ENCODE measurements at places on chromosomes 3 and 15.

- no peak for DNase-seq
Measured at GRCh38 chr15:41408234-41408641, 5.9 kb upstream of the NDUFAF1 start.

DNA sequence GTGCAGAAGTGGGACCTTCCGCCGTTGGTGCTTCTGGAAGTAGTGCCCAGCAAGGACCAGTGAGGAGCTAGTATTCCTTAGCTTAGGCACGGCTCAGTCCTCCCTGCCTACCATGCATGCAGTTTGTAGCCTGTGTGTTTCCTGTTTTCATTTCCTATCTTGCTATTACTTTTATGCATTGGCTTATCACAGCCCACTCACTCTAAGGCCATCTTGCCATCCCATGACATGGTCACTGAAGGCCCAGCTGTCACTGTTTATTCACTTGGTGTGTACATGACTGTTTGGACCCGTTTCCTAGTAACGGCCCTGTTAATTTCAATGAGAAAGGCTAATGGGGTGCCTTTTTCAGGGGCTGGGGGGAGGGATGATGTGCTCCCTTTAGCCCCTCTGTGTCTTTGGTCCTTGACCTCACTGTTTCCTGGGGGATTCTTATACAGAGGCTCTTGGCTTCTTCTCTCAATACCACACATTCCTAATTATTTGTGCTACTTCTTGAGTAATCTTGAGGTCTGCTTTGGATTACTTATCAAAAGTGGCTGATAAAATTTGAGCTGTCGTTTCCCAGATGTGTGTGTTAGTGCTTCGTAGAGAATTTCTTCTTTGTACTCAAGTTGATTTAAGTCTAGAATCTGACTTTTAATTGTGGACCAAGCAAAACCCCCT lies 24.5 kb upstream of the TRAK1 start:
- DNase-seq: no peak

- no peak for DNase-seq
Measured at GRCh38 chr3:189771842-189772450, 140.8 kb downstream of the TP63 start.

GRCh38 chr3:5096336-5097008 lies 25.6 kb upstream of the ARL8B start:
- no peak for DNase-seq

- DNase-seq: peak; percentile 30
Measured at GRCh38 chr3:31092748-31093589, 198.5 kb upstream of the GADL1 start.

DNA sequence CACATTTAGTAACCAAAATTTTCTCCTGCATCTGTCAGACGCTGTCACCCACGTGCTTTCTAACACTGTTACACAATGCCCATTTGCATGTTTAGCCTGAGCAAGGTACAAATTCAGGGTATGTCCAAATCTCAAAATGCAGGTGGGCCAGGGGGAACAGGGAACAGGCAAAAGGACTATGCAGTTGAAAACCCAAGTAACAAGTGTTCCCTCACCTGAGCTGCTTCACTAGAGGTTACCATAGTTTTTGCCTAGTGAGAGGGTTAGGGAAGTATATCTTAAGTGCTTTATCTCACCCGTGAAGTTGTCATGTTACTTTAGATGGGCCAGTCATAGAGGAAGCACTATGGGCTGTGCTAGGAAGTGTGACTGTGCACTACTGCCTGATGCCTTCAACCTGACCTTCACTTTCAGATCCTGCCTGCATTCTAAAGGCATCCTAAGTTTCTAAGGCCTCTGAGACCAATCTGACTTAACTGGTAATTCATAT lies 6.0 kb upstream of the TMEM87A start:
- DNase-seq: no peak

- DNase-seq: no peak
Measured at GRCh38 chr3:4739289-4740236, 239.7 kb upstream of the BHLHE40 start.

GRCh38 chr15:31230630-31231485 lies 95.8 kb upstream of the KLF13 start:
- no peak for DNase-seq

DNA sequence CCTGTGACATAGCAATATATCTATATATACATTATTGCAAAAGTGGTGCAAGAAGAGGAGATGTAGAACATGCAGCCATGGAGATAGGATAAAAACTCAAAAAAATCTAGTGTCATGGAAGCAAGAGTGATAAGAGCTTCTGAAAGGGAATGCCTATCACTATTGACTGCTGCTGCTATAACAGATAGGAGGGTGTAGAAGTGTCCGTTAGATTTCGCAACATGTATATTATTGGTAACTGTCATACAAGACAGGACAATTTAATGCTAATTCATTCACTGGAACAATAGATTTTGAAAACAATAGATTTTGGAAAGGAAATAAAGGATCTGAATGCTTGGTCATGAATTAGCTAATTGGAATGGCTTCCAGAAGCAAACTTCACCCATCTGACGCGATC lies 224.5 kb downstream of the ZNF385D start:
- no peak for DNase-seq

GRCh38 chr15:70447928-70448698 lies 315.2 kb downstream of the UACA start:
- DNase-seq: no peak

DNA sequence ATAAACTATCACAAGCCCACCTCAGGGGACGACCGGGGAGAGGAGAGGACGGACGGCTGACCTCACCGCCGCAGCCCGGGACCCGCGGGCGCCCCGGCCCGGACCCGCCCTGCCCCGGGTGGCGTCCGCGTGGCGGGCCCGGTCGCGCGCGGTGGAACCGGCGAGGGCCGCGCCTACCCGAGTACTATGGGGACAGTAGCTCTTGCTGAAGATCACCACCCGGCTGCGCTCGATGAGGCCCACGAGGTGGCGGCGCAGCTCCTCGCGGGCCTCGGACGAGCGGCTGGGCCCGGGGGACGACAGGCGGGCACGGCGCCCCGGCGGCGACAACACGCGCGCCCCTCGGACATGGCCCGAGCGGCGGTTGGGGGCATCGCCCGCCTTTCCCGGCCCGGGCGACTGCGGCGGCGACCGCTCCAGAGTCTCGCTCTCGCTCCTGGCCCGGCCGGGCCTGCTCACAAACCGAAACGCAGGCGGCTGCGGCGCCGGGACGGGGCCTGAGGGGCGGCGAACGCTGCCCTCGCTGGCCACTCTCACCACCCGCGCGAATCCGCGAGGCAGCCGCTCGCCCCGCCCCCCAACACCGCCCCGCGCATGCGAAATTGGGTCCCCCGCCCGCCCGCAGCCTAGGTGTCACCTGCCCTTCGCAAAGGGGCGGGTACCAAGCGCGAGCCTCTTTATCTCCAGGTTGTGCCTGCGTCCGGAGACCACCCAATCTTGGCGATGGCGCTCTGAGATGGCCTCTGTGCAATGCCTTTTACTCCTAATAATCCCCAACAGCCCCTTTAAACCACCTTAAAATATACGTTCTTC lies at the start of gene TXNRD3:
Gene TXNRD3 (minus strand): TSS at position 554 of the 813 bp plus-strand sequence.
- peak; percentile 56 for DNase-seq

- DNase-seq: no peak
Measured at GRCh38 chr15:19973718-19974117, 567.9 kb downstream of the GOLGA6L6 start.

DNA sequence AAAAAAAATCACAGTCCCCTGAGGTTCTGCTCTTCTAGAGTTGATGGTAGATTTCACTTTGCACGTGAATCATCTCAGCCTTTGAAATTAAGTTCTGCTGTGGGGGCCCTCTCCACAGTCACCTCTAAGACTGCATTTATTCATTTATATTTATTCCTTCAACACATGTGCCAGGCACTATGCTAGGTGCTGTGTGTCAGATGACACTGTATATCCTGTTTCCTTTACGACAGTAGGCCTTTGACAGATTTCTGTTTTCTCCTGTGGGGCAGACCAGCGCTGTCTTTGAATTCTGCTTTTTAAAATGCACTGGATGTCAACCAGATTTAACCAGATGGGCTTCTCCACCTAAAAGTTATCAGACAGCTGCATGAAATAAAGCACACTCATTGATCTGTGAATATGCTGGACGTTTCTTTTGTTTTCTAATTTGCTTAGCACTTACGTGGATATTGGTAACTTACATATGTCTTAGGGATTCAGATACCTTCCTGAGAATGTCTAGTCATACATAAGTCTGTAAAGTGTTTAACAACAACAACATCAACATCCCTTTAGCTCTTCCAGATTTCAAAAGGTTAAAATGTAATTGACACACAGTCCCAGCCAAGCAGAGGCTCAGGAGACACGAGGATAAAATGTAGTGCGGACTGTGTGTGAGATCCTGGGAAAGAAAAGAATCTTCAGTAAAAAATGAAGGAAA lies 525.5 kb upstream of the MCTP2 start:
- no peak for DNase-seq

GRCh38 chr3:13063225-13063624 lies 10.0 kb downstream of the IQSEC1 start:
- DNase-seq: no peak

DNA sequence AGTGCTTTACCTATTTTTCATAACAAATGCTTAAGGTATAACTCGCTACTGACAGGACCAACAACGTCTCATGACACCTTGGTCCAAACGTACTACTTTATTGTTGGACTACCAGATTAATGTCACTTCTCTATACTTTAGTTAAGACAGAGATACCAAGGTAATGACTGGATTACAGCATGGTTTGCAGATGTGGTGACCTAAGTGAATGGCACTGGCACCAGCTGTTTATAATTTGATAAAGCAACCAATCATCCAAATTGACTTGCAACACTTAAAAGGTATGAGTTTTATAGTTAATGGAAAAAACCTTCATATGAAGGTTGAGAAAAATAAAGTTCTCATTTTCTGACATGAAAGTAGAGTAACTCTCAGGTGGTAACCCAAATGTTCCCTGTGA lies 209.0 kb downstream of the NEK10 start:
- no peak for DNase-seq

- no peak for DNase-seq
Measured at GRCh38 chr15:53758412-53758811, 1.1 kb downstream of the WDR72 start.

DNA sequence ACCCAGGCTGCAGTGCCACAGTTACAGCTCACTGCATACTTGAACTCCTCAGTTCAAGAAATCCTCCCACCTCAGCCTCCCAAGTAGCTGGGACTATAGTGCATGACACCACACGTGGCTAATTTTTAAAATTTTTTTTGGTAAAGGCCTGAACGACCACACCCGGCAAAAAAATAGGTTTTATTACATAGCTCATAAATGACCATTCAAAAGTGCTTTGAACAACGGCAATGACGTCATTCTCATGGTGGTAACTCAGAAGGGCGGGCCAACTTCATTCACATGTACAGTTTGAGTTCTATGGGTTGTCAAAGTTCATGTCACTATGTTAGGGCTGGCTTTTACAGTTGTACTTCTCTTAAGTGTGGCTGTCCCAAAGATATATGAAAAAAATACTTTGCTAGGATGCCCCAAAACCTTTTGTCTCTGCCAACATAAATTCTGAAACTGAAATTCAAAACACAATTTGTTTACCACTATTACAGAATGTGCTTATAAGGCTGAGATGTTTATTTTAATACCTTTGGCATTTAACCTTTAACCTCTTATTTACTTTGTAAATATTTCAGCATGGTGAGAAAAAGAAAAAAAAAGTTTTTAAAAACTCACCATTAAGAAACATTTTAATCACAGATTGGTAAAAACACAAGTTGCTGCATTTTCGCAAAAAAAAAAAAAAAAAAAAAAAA lies 6.2 kb downstream of the MYO1E start:
- DNase-seq: no peak

GRCh38 chr3:116048991-116049390 lies 396.3 kb downstream of the LSAMP start:
- DNase-seq: no peak

- no peak for DNase-seq
Measured at GRCh38 chr15:59950603-59951388, 53.3 kb upstream of the FOXB1 start.

- peak; percentile 28 for DNase-seq
Measured at GRCh38 chr3:111227216-111227615, 155.6 kb downstream of the NECTIN3 start.

DNA sequence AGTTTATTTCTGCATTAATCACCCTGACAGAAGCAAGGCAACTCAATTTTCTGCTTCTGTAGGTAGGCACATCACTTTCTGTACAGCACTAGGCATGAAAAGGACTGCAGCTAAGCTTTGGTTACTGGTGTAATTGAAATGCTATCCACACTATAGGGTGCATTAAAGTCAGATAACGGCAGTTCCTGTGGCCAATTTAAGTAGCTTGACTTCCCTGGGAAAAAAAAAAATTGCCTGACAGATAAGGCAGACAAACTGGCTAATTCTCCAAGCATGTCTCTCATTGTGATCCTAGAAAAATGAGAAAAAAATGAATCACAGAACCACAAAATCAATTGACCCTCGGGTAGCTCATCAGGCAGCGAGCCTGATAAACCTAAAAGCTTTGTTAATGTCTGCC lies 151.4 kb downstream of the MEIS2 start:
- no peak for DNase-seq

- no peak for DNase-seq
Measured at GRCh38 chr15:88610701-88611231, 10.4 kb upstream of the AEN start.

GRCh38 chr3:65534805-65535204 lies 503.9 kb downstream of the MAGI1 start:
- DNase-seq: no peak

DNA sequence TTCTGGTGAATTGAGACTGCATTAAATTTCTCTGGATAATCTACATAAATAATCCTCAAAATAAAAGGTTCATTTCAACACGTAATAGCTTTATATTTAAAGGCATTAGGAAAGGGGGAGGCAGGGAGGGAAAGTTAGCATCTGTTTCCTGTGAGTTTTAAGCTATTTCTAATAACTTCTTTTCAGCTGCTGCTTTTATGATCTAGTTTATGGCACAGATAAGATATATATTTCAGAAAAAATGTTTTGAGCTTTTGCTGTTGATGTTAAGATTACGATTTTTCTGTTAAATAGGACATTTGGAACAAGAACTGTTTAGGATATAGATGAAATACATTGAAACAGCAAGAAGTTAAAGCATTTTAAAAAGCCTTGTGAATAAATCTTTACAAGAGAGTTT lies 30.0 kb downstream of the UBE2E1 start:
- no peak for DNase-seq

DNA sequence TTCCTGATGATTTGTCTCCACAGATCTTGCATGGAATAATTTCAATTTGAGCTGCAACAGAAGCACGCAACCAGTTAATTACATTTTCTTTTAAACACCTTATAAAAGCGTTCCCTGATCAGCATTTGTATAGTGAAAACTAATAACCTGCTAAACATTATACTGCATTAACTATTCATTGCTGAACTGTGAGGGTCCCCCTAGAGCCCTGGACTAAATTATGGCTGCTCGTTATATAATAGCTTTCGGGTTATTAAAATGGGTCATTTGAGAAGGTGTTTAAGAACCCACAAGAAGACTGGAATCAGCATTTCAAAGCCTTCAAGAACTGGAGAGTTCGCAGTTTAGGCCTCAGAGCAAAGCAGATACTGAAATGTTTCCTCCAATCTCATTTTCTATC lies 52.9 kb upstream of the ICE2 start:
- no peak for DNase-seq

Data from kidney glomerular epithelial cell (primary cell).